ENCODE measurements at places on chromosomes 11 and 22.
A peak's percentile ranks its signal among the peaks of the same experiment; 100 is the strongest.

GRCh38 chr11:60899046-60899936 is 7.1 kb downstream of the PRPF19 start:
- no peak for DNase-seq

DNA sequence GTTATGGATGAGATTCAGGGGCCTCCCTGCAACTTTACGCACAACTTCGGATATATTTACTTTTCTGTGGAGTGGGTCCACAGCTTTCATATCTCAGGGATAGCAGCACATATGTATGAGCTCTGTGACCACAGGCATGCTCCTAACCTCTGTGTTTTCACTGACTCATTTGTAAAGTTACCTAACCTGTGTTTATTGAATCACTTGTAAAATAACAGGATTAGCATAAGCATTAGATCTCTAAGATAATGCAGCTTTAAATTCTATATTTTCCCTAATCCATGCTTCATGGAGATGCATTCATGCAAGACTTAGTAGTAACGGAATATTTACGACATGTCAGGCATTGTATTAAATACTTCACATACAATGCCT is 47.9 kb upstream of the DDI1 start:
- no peak for DNase-seq

GRCh38 chr22:45064313-45065278 is 54.8 kb upstream of the PHF21B start:
- peak; percentile 7 for DNase-seq

- no peak for DNase-seq
Measured at GRCh38 chr11:75813124-75813523, 1.9 kb upstream of the UVRAG start.

DNA sequence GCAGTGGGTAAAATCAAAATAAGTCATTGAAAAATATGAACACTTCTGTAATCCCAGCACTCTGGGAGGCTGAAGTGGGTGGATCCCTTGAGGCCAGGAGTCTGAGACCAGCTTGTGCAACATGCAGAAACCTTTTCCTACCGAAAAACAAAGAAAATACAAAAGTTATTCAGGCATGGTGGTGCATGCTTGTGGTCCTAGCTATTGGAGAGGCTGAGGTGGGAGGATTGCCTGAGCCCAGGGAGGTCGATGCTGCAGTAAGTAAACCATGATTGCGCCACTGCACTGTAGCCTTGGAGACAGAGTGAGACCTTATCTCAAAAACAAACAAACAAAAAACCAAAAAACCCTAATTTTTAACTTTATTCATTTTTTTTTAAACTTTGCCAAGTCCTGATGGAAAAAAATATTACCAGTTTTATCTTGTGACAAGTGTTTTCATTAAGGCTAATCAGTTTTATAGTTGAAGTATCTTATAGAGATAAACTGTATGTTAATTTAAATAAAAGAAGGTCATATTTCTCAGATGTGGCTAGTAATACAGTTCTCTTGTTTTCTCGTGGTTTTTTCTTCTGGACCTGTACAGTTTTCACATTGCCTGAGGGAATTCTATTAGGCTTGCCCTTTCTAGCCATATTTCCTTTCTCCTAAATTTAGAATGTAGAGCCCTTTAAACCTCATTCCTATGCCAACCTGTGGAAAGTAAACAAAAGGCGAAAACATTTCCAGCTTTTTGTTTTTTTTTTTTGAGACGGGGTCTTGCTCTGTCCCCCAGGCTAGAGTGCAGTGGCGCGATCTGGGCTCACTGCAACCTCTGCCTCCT is 9.4 kb downstream of the HIPK3 start:
- no peak for DNase-seq

GRCh38 chr11:83025267-83025704 is 46.4 kb downstream of the RAB30 start:
- no peak for DNase-seq

- DNase-seq = no peak
Measured at GRCh38 chr11:34473603-34474169, 35.0 kb downstream of the CAT start.

DNA sequence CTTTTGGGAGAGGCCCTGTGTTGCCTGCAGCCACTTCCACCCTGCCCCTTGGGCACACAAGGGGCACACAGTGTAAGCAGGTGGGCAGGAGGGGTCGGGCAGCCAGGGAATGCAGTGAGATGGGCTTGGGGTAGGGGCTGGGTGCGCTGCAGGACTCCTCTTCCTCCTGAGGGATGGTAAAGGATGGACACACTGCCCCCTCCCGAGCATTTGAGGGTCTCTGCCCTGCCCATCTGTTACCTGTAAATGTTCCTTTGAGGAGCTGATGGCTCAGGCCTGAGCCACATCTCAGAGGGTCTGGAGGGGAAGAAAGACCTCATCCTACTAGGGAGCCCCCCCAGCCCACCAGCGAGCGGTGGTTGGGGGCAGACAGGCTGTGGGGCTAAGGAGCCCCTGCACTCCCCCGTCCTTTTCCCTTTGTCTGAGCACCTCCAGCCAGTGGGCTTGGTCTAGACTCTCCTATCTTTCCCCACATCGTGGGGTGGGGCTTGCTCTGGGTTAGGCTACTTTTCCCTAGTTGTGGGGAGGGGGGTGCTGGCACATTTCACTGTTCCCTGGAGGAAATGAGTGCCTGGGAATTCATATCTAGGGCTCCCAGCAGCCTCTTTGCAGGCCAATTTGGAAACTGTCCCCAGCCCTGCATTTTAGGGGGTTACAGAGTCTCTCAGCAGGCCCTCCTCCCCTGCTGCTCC is 1.7 kb upstream of the TSSC4 start:
- no peak for DNase-seq

- DNase-seq = no peak
Measured at GRCh38 chr11:58188770-58189169, at the start of gene OR9Q2. OR9Q2 (plus strand) TSS chr11:58189070; CDS start chr11:58190491, 1,421 bp downstream.

- no peak for DNase-seq
Measured at GRCh38 chr11:126054408-126054807, 8.3 kb downstream of the CDON start.

DNA sequence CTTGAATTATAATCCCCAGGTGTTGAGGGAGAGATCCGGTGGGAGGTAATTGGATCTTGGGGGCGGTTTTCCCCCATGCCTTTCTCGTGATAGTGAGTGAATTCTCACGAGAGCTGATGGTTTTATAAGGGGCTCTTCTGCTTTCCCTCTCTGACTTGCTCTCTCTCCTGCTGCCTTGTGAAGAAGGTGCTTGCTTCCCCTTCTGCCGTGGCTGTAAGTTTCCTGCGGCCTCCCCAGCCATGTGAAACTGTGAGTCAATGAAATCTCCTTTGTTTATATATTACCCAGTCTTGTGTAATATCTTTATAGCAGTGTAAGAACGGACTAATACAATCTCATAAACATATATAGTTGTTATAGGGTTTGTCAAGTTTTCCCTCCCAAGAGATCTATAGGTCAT is 32.8 kb downstream of the KCNE3 start:
- no peak for DNase-seq

- no peak for DNase-seq
Measured at GRCh38 chr11:132913886-132914285, 618.4 kb downstream of the OPCML start.

DNA sequence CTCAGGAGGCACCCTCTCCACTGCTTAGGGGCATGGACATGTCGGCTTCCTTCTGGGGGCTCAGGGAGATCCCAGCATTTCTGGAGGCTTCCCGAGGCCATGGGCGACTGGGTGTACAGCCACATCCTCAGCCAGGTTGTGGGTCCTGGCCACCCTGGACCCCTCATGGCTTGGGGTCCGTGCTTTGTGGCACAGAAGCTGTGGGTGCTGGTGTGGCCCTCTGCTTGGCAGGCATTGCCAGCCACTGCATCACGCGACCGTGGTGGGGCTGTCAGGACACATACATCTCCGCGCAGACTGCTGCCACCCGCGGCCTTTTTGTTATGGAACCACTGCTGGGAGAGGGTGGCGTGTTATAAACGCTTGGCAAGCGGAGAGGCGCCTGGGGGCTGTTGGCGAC is 1174.9 kb downstream of the BRD1 start:
- no peak for DNase-seq

DNA sequence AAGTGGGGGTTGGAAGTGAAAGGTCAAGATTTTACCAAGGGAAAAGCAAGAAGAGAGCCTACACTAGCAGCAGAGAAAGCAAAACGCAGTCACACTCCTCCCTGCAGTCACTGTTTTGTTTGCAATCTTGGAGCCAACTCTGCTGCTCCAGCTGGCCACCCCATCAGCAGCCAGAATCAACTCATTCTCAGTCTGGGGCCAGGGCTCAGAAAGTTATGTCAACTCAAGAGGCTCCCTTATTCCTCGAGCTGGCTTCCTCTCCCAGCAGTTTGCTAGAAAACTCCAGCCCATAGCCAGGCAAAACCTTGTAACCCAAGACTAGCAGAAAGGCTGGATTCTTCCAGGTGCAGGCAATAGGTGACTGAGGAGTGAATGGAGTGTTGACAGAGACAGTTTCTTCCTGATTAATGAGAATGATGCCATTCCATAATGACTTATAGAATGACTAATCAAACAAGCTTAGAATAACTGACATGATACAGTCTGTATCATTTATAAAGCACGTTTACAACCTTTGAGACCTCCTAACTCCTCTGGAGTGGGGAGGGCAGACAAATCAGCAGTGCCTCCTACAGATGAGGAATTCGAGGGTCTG is 53.4 kb downstream of the P4HA3 start:
- DNase-seq = no peak

- no peak for DNase-seq
Measured at GRCh38 chr22:37999640-38000272, 15.4 kb upstream of the SOX10 start.

DNA sequence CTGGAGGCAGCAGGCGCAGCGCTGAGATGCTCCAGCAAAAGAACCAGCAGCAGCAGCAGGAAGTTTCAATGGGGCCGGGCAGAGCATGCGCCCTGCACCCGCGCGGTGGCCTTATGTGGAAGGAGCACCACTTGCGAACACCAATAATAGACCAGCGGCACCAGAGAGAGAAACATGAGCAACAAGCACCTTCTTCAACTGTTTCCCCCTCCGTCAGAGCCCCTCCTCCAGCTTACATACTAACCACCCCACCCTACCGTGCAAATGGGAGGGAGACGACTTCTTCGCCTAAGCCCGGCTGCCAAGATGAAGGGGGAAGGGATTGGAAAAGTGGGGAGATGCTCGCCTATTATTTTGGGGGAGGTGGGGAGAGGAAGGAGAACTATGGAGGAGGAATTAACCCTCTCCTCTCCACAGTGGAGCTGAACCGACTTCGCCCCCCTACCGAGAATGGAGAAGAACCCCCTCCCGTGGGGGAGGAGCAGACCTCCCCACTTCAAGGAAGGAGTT is 1.1 kb downstream of the RSF1 start:
- DNase-seq = peak; percentile 81

GRCh38 chr11:63530021-63530420 is 6.6 kb upstream of the PLAAT4 start:
- DNase-seq = no peak

GRCh38 chr22:29744902-29745301 is 21.9 kb downstream of the ZMAT5 start:
- DNase-seq = no peak

DNA sequence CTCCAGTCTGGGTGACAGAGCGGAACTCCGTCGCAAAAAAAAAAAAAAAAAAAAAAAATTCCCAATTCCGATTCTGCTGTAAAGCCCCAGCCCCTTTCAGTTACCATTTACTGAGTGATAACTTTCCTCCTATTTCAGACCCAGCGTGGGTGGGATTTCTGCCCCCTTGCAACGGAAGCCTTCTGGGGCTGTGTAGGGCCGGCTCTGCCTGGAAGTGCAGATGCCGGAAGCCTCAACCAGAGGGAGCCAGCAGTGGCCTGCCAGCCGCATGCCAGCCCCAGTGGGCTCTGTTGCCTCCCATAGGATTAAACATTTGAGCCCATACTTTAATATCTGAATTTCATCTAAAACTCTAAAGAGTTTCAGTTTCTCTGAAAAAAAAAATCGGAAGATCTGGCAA is 60.0 kb upstream of the NUP50 start:
- DNase-seq = no peak

GRCh38 chr11:12186701-12187100 is 76.3 kb downstream of the MICAL2 start:
- DNase-seq = no peak

GRCh38 chr11:9739123-9739900 is 75.4 kb downstream of the SWAP70 start:
- no peak for DNase-seq

DNA sequence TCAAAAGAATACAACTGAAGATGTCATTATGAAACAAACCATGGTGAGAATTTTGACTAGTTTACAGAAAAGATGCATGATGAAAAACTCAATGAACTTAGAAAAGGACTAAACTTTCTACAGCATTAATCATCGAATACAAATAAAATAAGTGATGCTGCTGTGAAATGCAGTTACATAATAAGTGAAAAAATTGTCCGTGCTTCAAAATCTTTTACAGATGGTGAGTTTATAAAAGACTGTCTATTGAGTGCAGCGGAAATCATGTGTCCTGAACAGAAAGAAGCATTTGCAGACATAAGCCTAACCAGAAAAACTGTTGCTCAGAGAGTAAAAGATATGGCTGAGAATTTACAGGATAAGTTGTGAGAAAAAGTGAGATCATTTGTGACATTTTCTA is 33.8 kb downstream of the NEAT1 start:
- no peak for DNase-seq

DNA sequence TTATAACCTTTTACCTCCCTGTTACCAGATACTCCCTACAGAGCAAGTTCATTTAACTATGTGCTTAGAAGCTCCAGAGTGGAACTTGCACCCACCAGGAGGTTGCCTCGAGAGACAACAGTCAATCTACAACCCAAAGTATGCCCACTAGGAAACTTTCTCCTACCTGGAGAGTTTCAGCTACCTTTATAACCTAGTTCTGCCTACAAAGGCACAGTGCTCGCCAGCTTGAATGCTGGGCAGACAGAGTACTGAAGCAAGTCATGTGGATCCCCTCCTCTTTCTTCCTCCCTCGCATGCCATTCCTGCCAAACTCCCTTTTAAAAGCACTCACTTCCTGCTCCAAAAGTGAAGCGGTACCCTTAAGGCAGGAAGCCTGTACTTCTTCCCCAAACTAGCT is 258.9 kb downstream of the SWAP70 start:
- no peak for DNase-seq

DNA sequence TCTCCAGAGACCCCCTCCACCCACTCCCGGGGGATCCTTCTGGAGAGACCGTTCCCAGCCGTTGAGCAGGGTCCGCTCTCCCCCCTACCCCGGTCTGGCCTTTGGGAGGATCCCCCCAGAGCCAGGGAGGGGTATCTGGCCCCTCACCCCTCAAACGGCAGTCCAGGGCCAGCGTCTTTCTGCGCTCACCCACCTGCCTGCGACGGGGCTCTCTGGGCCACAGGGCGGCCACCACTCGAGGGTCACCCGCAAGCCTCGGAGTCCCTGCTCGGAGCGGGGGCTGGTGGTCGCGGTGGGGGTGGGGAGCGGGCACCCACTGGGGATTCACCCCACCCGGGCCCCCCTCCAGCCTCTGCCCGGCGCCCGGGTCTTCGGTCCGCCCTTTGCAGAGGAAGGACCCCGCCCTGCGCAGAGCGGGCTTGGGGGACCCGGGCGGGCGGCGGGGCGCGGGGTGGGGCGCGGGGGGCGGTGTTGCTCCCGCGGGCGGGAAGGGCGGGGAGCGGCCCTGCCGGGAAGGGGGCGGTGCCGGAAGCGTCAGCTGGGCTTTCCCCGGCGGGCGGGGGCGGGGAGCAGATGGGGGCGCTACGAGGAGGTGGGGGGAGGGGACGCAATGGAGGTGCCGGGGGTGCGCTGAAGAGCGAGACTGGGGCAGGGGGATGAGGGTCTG is 16.6 kb downstream of the CRELD2 start:
- peak; percentile 85 for DNase-seq

All from stimulated activated CD8-positive, alpha-beta memory T cell treated with anti-CD3 and anti-CD28 coated beads, Interleukin-7, amount 100 ng/mL, for 4 hours (primary cell).